ENCODE measurements at places on chromosomes 12 and 14.
A peak's percentile ranks its signal among the peaks of the same experiment; 100 is the strongest.

DNA sequence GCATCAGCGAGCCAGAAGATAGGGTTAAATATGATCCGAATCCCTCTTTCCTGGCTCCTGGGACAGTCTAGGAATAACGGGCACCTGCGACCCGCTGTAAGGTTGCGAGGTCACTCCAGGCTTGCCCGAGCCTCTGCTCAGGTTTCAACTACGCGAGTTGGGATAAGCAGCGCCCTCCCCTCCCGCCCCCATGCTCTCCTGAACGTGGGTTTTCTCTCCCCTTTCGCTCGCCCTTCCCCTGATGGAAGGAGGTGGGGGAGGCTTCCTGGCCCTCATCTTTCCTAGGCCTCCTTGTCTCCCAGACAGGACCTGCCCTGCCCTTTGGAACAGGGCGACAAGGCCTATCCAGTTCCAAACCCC is 753 bp upstream of the ATP5MC2 start:
- no peak for DNase-seq

DNA sequence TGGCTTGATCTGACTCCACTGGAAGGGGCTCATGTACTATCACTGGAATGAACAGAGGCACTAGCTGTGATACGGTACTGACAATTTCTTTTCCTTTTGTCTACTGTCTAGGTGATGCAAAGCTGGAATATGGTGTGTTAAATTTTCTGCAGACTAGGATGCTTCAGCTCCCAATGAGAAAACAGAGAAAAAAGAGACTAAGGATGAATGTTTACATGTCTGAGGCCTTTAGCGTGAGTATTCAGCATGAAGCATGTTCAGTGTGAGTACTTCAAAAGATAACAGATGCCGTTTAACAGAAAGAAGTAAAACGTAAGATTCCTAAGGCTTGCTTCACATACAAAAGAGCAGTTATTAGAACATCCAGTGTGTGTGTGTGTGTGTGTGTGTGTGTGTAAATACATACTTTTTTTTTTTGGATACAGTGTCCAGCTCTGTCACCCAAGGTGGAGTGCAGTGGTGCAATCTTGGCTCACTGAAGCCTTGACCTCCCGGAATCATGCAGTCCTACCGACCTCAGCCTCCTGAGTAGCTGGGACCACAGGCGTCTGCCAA is 92.3 kb upstream of the FERMT2 start:
- DNase-seq = no peak

- DNase-seq = no peak
Observed at GRCh38 chr14:78581229-78581628, 411.1 kb downstream of the NRXN3 start.

- DNase-seq = no peak
Observed at GRCh38 chr14:24693353-24693737, 59.4 kb upstream of the GZMB start.

DNA sequence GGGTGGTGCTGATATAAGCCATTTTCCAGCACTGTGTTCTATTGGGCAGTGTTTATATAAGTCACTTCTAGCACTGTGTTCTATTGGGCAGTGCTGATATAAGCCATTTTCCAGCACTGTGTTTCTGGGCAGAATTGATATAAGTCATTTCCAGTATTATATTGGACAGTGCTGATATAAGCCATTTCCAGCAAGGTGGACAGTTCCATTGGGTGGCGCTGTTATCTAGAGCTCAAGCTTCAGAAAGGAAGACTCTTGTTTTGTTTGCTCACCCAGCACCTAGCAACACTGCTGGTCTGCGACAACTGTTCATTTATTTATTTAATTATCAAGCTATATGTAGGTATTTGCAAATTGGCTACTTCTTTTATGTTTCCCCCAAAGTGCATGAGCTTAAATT is 690.3 kb downstream of the AACS start:
- no peak for DNase-seq

- DNase-seq = no peak
Observed at GRCh38 chr12:42446761-42447160, 120.8 kb downstream of the PPHLN1 start.

GRCh38 chr14:68511129-68512047 is 281.5 kb downstream of the ZFP36L1 start:
- no peak for DNase-seq

GRCh38 chr12:94603434-94604365 is 46.7 kb downstream of the TMCC3 start:
- DNase-seq = no peak

DNA sequence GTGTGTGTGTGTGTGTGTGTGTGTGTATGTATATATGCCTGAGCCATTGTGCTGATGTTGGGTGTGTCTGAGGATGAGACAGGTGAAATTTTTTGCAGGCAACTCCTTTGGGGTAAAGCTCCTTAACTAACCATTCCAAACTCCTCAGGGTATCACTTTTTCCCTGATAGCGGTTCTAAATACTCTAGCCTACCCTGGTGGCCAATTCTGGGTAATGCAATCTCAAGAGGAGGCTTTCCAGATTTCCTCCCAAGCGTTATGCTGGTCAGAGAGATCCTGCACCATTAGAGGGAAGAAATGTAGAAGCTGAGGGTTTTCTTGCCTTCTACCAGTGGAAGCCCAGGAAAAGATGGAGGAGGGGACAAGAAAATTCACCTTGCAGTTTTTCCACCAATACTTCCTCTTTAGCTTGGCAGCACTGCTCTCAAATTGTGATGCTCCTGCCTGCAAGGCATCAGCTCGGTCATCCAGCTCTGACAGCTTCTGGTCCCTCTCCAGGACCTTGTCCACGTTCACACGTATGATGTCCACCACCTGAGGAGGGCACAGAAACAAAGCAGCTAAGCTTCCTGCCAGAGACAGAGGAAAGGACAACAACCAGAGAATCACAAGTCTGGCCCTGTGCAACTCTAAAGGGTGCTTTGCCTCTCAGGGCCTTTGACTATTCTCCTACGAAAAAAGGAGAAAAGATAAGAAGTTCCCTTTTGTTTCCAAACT is 4.9 kb downstream of the VAMP1 start:
- peak; percentile 41 for DNase-seq

DNA sequence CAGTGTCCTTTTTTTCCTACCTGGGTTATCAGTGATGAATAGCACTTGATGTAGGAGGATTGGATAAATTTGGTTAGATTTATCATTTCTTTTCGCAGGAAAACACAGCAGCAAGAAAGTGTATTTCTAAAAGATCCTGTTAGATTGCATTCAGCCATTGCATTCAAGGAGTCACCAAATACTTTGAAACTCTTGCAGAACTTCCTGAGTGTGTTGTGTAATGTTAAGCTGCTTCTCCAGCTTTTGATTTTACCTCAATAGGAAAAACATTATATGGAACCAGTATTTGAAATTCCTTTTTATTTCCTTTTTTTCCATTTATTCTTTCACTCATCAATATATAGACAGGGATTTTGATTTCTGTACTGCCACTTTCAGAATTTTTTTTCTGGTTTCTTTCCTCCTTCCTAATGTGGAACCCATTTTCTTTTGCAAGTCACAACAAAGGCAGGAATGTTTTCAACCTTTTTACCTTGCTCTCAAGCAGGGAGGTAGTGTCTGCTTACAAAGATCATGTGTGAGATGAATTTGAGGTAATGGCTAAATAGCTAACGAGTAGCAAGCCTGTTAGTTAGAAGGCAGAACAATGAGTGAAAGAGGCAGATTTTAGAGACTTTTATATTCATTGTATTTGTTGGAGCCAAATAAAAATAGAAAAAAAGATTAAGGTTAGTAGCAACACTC is 56.2 kb downstream of the PPHLN1 start:
- no peak for DNase-seq

DNA sequence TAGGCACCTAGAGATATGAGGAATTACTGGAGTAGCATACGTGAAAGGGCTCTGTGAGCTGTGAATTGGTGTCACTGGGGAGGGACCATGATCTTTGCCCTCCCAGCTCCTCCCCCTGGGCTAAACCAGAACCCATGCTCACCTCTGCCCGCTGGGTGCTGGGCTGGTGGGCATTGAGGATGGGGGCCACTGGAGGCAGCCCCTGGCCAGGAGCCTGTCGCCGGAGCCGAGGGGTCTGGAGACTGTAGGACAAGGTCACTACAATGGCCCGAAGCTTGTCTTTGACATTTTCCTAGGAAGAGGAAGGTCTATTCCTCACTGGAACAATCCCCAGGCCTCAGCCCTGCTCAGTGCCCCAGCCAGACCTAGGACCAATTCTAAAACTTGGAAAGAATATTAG is 11.6 kb downstream of the ITGA7 start:
- DNase-seq = no peak

DNA sequence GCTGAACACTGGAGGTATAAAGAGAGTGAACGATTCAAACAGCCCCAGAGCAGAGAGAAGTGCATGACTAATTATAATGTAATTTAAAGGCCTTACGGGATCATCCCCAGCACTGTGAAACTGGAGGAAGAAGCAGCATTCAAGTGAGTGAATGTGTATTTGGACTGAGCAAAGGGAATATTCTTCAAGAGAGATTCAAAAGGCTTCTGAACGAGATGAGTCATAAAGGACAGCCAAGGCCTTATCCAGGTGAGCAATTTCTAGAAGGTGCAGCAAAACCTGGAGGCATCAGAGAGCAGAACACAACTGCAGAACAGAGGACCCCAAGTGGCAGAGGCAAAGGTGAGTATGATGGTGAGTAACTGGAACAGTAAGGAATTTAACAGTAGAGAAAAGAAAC is 127.2 kb downstream of the BCAT1 start:
- peak; percentile 67 for DNase-seq

GRCh38 chr12:6970096-6970527 is 352 bp downstream of the PHB2 start:
- no peak for DNase-seq

GRCh38 chr12:70535896-70536374 is 101.3 kb downstream of the PTPRB start:
- no peak for DNase-seq

GRCh38 chr14:86652526-86652925 is 1122.6 kb downstream of the FLRT2 start:
- no peak for DNase-seq

- DNase-seq = no peak
Observed at GRCh38 chr12:91889910-91890309, 255.7 kb downstream of the BTG1 start.

GRCh38 chr14:99803106-99803775 is 10.0 kb downstream of the EML1 start:
- DNase-seq = no peak

DNA sequence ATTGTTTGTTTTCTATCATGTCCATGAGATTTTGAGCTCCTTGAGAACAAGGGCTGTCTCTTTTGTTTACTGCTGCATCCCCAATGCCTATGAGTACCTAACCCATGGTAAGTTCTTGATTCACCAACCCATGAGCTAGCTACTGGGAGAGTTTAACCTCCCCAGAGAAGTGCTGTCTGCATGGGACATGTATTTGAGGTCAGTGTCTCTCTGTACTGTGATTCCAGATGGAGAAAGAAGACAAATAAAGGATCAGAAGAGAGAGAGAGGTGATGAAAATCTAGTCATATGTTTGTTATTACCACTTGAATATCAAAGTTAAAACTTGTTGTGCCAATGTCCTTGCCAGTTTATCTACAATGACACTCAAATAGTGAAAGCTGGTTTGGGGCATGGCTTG is 421.8 kb downstream of the BCAT1 start:
- no peak for DNase-seq

- peak; percentile 30 for DNase-seq
Observed at GRCh38 chr14:24381363-24382063, 13.5 kb downstream of the NFATC4 start.

- DNase-seq = no peak
Observed at GRCh38 chr12:12717586-12718380, 615 bp downstream of the CDKN1B start.

- DNase-seq = no peak
Observed at GRCh38 chr12:80272387-80272915, 171.6 kb upstream of the PTPRQ start.

DNA sequence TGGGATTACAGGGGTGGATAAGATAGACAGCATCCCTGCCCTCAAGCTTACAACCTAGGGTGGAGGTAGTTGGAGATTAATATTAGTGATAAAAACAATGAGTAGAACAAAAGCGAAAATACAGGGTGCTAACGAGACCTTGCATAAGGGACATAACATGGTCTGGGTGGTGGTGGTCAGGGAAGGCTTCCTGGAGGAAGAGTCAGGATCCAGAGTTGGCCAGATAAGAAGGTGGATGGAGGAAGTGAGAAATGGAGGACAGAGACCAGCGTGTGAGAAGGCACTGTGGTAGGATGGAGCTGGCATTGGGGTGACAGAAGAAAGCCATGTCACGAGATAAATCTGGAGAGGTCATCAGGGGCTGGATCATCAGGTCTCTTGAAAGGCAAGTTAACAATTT is 19.2 kb downstream of the NOS1 start:
- no peak for DNase-seq

GRCh38 chr12:105275997-105276733 is 40.2 kb upstream of the APPL2 start:
- DNase-seq = no peak

DNA sequence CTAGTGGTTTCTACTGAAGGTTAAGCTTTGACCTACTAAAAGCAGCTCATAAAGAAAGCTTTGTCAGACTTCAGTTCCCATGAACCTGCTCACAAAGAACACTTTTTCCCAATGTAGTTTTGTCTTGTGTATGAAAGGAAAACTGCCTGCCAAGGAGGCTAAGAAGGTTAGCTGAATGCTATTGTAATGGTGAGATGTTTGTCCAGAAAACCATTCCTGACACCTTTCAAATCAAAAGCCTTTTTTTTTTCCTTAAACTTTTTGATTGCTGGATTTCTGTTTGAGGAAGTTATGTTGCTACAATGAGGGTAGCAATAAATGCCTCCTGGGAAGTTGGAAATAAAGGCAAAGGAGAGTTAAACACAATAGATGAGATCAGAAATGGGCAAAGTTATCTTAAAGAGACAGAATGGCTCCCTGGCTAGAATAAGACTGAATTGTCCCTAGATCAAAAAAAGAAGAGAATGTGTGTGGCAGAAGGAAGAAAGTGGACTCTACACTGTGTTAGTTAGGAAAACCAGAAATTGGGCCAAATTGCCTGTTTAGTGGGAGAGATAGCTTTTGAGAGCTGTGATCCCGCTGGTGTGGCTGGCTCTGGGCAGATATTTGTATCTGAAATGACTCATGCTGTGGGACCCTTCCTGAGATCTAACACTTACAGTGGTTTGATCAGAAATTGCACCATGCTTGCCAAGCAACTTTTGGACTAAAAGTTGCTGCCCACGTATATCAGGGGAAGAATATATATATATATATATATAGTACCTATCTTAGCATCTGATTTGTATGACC is 27.5 kb downstream of the TECPR2 start:
- no peak for DNase-seq

GRCh38 chr12:124541322-124541721 is 26.1 kb downstream of the NCOR2 start:
- no peak for DNase-seq

GRCh38 chr12:69828897-69829296 is 3.9 kb downstream of the MYRFL start:
- no peak for DNase-seq

GRCh38 chr14:76917158-76917596 is 91.0 kb downstream of the LRRC74A start:
- peak; percentile 38 for DNase-seq
